ENCODE measurements at places on chromosomes 4 and X.

- DNase-seq, result no peak
These were observed 323.1 kb upstream of the DKK2 start for GRCh38 chr4:107359208-107359607.

DNA sequence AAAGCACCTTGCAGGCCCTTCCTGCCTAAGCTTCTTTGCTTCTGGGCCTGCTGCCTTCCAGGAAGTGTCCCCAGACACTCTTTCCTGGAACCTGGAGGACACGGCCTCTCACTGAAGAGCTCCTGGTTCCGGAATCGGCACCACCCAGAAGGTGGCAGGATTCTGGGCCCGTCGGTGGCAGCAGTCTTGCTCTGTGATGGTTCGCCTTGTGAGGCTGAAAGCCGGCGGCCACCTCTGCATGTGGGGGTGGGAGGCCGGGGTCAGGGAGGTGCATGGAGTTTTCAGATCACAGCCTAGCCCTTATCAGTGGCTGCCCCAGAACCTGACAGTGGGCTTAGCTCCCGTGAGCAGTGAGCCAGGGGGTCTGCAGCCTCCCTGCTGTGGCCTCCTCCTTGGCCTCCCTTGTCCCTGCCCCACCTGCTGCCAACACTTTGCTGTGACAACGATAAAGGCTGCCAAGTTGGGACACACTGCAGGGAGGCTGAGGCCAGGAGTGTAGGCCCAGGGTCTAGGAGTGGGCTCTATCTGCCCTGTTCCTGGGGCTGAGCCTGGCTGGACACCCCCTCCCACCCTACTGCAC, 30.8 kb upstream of the GPR78 start:
- DNase-seq, result no peak

DNA sequence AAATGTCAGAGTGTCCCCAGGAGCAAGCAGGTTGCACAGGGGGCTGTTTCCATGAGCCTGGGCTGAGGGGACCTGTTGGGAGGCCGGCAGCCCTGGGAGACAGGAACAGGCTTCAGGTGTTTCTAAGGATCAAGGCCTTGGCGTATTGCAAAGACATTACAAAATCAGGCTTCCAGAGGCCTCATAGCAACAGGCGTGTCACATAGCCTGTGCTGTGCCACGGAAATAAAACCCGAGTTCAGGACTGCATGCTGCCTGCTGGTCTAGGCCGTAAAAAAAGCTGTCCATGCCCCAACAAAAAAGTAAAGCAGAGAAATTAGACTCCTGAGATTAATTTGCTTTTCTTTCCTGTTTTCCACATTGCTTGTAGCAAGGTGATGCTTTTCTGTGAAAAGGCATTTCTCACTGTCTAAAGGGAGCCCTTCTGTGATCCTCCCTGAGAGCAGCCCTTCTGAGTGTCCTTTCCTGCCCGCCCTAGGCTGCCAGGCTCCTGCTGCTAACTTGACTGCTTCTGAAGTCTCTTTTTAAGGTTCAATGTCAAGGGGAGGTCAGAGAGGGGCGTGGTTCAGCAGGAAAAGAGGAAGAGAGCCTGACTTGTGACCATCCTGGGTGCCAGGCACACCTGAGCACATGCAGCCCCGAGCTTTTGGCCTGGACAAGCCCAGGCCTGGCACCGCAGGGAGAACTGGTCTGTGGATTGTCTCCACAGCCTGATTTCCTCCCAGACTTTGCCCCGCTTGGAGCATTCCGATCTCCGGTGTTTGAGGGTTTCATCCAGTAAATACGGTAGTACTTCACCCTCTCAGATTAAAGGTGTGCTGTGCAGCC, 21.3 kb downstream of the SHROOM2 start:
- peak; percentile 54 for DNase-seq

GRCh38 chr4:189494407-189494806, 446.3 kb upstream of the FRG1 start:
- no peak for DNase-seq

GRCh38 chr4:118797558-118798142, 38.3 kb downstream of the SEC24D start:
- DNase-seq, result no peak

- no peak for DNase-seq
These were observed 53.4 kb downstream of the ZNF518B start for GRCh38 chr4:10403633-10404445.

DNA sequence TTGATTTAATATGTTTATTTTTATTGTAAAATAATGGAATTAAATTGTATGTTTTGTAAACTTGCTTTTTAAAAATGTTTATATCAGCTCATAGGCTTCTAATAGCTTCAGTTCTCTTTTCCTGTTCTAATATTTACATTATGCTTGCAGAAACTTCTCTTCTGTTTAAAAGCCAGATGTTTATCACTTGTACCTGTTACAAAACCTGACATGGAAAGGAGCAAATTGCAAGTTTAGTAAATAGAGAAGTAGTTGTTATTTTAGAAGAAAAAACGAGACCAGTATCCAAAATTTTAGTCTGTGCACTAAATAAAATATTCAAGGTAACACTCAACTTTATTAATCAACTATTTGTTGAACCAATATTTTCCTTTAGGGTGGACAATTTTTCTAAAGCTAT, 69.4 kb upstream of the GUCY1A1 start:
- no peak for DNase-seq

DNA sequence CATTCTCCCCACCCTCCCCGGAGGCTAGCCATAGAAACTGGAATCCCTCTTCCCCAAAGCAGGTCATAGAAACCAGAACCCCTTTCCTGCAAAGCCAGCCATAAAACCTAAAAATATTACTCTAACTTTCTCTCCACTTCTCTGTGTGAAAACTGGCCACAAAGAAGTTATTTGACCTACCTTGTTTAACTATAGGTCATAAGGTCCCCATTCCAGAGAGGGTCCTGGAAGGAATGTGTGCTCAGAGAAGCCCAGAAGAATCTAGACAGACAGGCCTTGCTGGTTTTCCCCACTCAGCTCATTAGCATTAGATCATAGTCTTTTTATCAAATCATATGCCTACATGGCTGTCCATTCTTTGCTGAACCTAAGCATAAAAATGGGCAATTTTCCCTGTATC, 52.8 kb upstream of the TEX13A start:
- no peak for DNase-seq

GRCh38 chrX:66920296-66920695, 281.4 kb upstream of the EDA2R start:
- DNase-seq, result no peak

DNA sequence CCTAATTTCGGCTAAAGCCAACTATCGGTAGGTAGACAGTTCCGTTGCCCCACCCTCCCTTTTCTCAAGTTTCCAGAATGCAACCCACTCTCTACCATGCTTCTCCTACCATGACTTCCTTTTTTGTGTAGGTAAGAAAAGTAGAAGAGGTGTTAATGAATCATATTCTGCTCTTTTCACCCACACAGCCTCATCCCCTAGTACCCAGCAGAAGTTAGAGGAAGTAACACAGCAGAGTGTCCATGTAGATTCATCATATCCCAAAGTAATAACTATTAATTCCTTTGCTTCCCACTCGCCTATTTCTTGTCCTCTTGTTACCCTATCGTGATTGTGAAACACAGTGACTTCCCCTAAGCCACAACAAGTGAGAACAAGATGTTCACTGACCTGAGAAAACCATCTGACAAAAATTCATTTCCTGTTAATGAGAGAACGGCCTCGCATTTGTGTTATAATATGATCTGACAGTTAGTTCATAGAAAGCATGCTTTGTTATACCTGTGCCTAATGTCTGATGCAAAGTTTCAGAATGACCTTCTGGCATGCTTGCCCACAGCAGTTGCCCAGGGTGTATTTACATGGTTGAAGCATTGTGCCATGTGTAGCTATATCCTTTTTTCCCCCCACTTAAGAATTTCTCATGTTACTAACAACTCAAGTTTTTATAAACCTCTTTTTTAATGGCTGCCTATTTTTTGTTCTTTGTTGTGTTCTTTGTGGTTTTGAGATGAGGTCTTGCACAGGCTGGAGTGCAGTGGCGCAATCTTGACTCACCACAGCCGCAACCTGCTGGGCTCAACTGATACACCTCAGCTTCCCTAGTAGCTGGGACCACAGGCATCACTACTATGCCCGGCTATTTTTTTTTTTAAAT, 185.6 kb downstream of the RAP1GDS1 start:
- DNase-seq, result no peak

- DNase-seq, result no peak
These were observed 1830.0 kb upstream of the IGFBP7 start for GRCh38 chr4:58940167-58940566.

GRCh38 chr4:55089916-55090315, 35.5 kb downstream of the KDR start:
- no peak for DNase-seq

DNA sequence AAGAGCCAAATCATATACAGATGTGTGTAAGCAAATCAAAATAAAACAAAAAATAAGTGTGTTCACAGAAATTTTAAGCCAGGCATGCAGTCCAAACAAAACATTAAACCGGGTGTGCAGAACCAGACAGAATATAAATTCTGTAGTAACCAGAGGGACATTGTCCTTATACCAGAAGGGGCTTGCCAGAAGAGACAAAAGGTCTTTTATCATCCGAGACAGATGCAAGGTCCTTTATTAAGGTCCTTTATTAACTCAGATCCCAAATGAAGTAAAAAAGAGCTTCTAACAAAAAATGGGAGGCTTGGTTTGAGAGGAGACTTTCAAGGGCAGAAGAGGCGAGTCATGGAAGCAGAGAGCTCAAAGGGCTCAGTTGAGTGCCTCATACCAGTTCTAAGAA, 59.2 kb downstream of the RGS12 start:
- DNase-seq, result no peak

DNA sequence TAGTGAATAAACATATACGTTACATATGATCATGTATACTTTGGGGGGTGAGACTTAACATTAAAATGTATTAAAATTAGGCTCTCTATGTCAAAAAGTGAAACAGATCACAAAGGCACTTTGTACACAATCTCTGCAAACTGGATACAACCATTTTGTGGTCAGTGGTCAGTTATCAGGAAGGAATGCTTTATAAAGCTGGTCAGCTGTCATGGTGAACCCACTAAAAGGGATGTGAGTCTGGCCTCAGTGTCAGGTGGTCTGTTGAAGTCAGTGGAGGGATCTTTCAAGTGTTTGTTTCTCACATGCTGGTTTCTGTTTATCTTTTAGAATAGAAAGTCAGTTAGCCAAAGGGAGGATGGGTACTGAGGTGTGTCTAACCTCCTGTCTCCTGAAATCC, 875.5 kb upstream of the INTU start:
- no peak for DNase-seq

- peak; percentile 38 for DNase-seq
These were observed 579 bp downstream of the OGT start for GRCh38 chrX:71533516-71533850.

DNA sequence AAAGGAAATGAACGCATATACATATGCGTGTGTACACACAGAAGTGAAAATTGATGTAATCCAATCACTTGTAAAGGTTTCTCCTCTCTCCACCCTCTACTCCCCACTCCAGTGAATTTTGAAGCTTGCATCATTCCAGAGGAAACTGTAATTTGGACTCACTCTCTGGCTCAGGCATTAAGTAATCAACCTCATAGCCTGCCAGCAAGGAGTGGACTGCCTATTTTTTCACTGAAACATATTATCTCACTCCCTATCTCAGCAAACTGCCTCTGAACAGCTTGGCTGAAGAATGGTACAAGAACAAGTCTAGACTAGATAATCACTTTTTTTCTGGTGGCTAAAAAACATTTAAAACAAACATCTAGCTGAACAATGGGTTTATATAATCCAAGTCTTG, 124.2 kb downstream of the C4orf51 start:
- peak; percentile 58 for DNase-seq

GRCh38 chr4:147366164-147366563, 114.7 kb upstream of the EDNRA start:
- no peak for DNase-seq

DNA sequence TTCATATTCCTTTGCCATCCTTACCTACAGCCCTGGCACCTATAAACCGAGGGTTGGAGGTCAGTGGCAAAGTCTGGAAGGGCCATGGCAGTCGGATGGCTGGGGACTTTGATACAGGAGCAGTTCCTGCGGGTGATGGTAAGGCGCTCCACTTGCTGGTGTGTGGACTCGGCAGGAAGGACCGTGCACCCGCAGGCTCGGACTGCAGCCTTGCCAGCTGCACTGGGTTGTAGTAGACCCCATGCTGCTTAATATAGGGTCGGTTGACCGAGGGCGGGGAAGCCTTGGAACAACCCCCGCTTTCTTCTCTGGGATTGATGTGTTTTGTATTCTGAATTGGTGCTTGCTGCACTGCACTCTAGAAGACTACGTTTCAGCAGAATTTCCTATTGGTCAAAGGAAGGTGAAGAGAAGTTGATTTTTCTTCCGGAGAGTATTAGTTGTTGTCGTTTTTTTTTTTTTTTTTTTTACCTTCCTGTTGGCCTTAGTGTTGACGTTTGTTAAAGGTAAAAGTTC, 638 bp downstream of the BLTP1 start:
- DNase-seq, result peak; percentile 62

DNA sequence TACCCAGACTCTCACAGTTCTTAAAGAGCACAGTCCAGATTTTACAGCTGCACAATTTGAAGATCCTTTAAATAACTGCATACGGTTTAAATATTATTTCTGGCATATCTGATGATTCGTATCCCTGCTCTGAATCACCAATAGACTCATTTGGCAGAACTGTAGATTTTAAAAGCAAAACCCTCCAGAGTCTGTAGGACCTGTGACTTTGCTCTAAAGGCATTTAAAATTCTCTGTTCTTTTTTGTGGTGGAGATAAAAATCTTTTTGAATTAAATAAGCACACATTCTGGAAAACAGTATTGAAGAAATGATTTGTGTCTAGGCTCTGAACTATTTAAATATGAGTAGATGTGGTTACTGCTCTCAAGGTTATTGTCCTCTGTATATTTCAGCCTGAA, 246.2 kb upstream of the PITX2 start:
- DNase-seq, result no peak

DNA sequence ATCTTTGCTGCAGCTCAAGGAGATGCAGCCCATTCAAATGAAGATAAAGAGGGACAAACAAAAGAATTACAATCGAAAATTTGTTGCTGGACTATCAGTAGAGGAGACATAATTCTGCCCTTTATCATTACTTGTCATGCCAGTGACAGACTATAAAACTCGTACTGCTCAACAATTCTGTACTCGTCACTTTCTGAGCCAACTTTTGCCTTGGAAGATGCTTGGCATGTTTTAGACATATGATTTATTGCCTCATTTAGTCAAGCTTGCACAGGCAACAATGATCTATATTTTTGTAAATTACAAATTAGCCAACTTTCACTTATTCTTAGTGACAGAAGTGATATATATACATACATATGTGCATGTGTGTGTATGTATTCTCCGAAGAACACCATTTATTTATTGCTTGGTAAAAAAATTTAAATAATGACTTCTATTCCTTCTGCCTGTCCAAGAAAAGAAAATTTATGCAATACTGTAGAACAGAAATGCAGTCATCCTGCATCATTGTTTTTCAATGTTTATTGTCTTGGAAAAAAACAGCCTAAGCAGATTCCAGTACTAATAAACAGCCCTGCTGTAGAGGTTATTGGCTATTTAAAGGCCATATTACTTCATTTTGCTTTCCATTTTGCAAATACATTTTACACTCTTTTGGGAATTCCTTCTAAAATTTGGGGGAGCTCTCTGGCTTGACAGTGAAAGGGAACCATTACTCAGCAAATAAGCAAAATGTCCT, 374.9 kb upstream of the GALNT7 start:
- no peak for DNase-seq

Measured in left lobe of liver (tissue), 2 donors.